Ureter (tissue), 1 donor: ENCODE measurements at places on chromosomes 12 and 14. TPM values are rescaled to one million over a fixed set of nuclear protein-coding genes. Genes with fewer than 3 reads are reported as not detected.

The ACVRL1 gene
- total RNA-seq = 46.8 TPM

The TBX3 gene
- 251 TPM for total RNA-seq

The OR10G2 gene
- total RNA-seq = not detected

DNA sequence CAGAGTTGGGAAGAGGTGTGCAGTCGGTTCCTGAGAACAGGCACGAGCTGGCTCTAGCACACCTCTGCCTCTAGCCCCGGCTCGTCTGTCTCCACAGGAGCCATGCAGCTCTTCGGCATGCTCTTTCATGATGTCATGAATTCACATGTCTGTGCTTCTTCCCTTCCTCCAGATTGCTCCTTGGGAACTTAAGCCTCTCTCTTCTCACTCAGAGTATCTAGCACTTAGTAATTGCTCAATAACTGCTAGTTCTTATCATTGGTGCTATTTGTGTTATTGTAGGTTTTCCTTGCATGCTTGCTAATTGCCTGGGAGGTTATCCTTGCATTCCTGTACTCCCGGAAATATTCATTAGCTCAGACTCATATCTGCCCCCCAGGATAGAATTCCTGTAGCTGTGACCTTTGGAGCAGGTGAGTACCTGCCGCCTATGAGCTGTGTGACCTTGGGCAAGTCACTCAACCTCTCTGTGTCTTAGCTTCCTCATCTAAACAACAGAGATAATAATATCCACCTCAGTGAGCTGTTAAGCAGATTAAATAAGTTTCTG lies 19.5 kb downstream of the FAM181A start:
- DNase-seq = no peak

DNA sequence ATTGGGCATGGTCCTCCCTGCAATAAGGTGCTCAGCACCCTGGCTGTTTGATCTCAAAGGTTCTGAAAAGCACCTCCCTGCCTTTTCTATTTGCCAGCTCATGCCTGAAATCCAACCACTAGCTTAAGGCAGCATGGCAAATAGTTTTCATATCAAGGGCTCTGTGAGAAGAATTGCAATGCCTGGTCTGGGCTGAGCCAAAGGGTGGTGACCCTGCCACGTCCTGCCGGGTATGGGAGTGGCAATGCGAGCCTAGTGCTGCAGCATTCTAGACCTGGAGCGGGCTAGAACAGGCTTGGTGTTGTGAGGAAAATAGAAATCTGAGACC lies 2.3 kb upstream of the SCNN1A start:
- no peak for DNase-seq

- no peak for DNase-seq
These were observed 65.2 kb downstream of the TRHDE start for GRCh38 chr12:72337382-72337781.
